ENCODE measurements at places on chromosomes 3 and 15.

- DNase-seq: peak; percentile 59
These were observed 216.8 kb downstream of the VGLL3 start for GRCh38 chr3:86774082-86774691.

GRCh38 chr3:39390181-39390580 lies 7.0 kb downstream of the SLC25A38 start:
- DNase-seq: no peak

DNA sequence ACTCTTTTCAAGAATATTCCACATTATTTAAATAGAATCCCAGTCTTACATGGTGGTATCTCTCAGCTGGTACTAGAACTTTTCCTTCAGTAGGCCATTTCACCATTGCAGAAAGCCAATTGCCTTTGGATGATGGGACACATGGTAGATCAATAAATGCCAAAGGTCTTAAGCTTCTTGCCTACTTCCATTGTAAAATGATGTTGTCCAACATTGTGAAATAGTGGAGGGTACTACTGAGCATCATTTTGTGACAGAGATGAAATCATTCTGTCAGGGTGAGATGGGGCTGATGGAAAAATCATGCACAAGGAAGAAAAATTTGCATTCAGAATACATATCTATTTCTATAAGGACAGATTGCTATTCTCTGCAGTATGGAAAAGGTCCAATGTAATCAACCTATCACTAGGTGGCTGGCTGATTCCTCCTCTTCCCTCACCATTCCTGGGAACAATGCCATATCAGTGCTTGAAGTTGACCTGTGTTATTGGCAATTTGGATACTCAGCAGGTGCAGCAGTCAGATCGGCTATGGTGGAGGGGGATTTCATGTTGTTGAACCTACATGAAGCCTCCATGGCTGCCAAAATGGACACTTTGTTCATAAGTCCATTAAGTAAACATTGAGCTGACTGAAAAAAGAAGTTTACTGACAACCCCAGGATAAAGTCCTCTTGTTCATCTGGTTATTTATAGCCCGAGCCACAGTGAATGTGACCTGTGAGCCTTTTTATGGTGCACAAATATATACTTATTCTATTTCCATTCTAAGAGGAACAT lies 596.9 kb upstream of the ARPP21 start:
- no peak for DNase-seq

DNA sequence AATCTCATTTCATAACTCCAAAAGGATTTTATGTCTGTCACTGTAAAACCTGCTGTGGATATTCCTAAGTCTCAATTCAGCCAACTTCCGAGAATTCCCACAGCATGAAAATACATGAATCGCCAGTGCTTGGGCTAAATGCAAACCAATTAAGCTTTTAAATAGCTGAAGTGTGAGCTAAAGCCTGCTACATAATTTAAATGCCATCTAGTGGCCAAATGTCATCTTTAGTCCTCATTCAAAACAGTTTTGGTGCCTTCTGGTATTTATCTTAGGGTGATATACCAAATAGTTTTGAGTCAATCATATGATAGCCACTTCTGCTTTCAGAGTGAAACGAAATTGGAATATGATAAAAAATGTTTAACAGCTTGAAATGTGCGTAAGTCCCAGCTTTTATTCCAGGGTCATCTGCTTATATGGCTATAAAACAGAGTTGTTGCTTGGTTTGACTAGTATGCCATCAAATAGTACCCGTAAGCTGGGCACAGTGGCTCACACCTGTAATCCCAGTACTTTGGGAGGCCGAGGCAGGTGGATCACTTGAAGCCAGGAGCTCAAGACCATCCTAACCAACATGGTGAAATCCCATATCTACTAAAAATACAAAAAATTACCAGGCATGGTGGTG lies 41.8 kb upstream of the CCNL1 start:
- peak; percentile 74 for DNase-seq

DNA sequence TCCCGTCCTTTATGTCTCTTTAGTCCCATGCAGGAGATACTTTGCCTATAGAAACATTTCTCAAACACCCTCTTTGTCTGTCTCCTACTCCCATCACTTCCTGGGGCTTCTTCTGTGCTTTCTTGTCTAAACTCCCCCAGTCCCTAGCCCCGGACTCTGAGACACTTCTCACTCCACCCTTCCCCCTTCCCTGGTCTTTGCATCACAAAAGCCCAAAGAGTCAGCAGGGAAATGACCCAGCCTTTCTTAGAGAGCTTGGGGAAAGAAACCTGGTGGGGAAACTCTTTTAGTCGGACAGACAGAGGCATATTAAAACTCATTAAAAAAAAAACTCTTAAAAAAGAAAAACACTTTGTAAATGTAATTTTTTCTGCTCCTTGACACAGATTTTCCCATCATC lies 211.2 kb downstream of the TJP1 start:
- DNase-seq: no peak

DNA sequence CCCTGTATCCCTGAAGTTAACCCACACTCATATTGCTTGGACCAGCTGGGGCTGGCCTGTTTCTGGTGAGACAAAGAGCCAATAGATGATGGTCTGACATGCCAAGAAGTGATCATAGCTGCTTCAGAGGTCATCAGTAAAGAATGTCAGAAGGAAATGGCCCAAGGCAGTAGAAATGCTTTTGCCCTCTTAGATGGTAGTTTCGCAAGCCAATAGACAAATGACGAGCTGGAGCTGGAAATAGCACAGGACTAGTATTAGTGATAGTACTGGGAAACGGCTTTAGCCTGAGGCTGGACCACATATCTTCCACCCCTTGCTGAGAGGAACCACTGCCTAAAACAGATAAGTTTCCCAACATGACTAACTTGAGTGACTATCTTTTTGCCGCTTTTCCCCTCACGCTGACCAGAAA lies 176.1 kb upstream of the THBS1 start:
- DNase-seq: no peak

DNA sequence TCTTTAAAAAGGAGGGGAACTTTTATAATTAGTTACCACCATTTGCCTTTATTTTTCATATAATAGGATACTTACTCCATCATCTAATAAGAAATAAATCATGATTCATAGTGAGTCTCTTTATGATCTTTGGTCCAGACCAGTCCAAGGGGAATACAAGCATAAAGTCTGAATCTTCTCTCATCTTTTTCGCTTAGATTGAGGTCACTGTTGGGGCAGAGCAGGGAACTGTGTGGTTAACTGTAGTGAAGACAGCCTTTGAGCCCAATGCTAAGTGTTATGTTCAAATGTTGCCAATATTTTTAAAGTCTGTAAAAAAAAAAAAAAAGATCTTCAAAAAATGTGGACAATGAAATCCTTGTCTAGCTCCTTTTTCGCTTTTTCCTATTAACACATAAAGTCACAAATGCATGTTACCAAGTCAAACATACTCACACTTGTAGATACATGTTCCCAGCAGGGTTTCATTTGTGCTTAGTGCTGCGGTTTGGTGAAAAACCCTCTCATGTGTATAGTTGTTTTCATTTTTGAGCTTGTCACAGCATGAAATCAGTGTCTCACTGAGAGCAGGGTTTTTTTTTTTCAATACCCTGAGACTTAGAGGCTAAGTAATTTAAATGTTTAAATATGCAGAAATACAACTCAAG lies 72.1 kb downstream of the EPHA3 start:
- no peak for DNase-seq

- DNase-seq: peak; percentile 21
These were observed 425.2 kb downstream of the SQOR start for GRCh38 chr15:46059921-46060594.

- DNase-seq: no peak
These were observed 284.4 kb downstream of the RBMS3 start for GRCh38 chr3:29565236-29565635.

DNA sequence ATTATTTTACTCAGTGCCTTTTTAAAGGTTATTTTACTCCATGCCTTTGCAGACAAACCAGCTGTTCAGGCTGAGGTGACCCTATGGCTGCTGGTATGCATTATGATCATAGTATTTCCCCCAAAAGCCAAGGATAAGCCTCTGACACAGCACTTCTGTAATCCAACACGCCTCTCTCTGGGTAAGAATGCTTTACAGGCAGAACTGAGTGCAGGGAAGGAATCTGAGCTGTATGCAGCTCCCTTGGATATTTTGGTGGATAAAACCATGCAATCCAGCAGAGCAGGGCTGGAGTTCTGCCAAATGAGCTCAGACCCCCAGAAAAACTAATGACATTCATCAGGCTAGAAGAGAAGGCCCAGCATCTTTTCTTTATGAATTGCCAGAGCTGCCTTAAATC lies 11.7 kb upstream of the MAP1A start:
- peak; percentile 23 for DNase-seq

DNA sequence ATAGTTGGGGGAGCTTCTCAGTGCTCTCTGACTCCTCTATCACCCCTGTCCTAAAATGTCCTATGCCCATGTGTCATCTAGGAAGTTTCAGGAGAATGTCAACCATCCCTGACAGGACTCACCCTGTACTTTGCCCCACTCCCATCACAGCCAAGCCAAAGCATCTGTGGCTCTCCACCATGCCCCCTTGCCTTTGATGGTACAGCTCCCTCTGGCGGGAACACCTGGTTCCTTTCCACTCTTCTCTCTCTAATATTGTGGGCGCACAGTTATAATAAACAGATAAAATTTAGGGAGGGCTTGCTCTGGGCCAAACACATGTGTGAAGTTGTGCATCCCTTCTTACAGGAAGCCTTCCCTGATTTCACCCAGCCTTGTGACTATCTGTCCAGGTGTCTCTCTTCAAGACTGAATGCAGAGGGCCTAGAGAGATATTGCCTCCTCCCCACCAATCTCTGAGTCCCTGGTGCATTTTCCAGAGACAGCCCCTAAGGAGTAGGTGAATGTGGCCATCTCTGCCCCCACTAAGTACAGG lies 62.8 kb downstream of the ISG20 start:
- DNase-seq: peak; percentile 30

DNA sequence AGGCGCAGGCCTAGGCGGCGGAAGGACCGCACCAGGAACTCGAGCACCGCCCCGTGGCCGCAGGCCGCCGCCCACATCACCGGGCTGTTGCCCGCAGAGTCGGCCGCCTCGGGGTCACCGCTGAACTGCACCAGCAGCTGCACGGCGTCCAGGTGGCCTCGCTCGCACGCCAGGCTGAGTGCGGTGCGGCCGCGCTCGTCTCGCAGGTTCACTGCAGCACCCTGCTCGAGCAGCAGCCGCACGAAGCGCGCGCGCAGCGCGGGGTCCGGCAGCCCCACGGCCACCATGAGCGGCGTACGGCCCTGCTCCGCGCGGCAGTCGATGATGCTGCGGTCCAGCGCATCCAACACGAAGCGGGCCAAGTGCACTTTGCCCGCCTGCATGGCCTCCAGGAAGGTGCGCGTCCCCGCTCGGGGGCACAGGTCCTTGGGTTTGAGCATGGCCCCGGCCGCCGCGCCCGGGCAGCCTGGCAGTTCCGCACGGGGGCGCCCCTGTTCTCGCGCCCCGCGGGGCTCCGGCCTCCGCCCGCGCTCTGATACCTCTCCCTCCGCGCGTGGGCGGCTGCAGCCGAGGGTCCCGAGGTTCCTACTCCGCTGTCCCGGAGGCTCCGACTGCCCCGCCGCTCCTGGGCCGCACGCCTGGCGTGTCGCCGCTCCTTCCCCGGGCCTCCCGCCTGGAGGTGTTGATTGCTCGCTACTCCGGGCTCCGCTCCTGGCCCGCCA lies 556 bp downstream of the ANKRD63 start:
- peak; percentile 81 for DNase-seq

GRCh38 chr3:17062736-17063135 lies 178.0 kb downstream of the PLCL2 start:
- DNase-seq: no peak

DNA sequence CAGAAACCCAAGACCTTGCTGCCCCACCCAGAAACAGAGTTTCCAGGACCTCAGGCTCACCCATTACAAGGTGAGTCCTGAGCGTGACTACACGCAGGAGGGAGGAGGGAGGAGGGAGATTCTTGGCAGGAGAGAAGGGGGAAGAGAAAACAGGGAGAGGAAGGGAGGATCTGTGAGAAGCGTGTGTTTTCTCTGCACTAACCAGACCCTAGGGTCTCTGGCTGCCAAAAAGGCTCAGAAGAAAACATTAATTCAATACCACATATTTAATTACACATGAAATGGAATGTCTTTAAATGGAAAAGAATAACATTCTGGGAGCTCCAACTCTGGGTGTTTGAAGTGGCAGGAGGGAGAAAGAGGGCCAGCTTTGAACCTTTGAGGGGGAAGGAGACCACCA lies 309.0 kb downstream of the NTRK3 start:
- DNase-seq: no peak

DNA sequence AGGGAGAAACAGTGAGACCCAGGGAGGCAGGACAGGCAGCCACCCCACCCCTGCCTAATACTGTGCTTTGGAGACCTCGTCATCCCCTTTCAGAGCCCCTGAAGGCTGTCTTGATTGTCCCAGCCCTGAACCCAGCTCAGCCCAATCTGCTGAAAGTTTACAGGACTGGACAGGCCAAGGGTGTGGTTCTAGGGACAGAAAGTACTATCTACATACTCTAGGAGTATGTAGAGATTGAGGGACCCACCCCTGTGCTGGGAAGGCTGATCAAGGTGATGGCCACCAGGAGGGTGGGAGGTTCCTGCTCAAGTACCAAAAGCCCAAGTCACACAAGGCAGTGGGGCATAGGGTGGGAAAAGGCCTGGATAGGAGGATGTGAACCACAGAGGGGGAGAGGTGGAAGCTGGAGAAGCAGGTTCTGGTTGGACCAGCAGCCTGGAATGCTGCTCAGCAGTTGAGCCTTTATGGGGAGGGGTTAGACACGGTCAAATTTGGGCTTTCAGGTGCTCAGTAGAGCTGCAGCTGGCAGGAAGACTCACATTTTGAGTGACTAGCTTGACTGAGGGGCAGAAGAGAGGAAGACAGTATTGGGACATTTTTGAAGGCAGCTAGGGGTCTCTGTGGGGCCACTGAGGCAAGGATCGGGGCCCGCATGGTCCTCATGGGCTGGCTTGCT lies 6.7 kb downstream of the NBEAL2 start:
- no peak for DNase-seq

DNA sequence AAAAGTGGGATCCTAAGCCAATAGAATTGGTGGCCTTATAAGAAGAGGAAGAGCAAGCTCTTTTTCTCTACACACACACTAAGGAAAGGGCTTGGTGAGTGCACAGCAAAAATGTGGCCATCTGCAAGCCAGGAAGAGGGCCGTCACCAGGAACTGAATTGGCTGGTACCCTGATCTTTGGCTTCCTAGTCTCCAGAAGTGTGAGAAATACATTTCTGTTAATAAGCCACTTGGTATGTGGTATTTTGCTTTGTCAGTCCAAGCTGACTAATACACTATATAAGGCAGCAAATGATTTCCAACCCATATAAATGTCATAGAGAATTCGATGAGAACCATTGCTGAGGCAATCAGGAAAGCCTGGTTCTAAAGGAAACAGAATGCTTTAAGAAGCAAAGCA lies 816.3 kb upstream of the SEMA6D start:
- DNase-seq: no peak

All from NCI-H69 (cell line).